Immature natural killer cell (primary cell): ENCODE measurements at places on chromosomes 1 and 21. TPM values are rescaled to one million over a fixed set of nuclear protein-coding genes. Genes with fewer than 3 reads are reported as not detected.

- DNase-seq: no peak
- H3K27ac ChIP-seq: no peak overlapping the region
- H3K27me3 ChIP-seq: peaks cover 2% of the 10 kb centered on the region
Measured at GRCh38 chr1:111904478-111905218, 84.8 kb downstream of the KCND3 start.

DNA sequence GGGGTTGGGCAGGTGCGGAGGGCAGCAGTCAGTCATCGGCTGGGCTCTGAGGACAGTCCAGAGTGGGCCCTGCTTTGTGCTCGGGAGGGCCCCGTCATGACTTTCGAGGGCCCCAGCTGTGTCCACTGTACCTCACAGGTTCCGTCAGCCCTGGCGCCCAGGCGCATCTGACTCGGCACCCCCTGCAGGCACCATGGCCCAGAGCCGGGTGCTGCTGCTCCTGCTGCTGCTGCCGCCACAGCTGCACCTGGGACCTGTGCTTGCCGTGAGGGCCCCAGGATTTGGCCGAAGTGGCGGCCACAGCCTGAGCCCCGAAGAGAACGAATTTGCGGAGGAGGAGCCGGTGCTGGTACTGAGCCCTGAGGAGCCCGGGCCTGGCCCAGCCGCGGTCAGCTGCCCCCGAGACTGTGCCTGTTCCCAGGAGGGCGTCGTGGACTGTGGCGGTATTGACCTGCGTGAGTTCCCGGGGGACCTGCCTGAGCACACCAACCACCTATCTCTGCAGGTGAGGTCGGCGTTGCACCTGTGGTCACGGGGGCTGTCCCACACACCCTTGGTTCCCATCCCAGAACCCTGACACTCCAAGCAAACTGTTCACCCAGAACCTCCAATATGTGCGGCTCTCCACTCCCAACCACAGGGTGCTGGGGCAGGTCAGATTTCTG lies 7.8 kb downstream of the PODN start:
- DNase-seq: no peak
- H3K4me1 ChIP-seq: no peaks in the 10 kb centered on the region
- H3K36me3 ChIP-seq: no peaks in the 10 kb centered on the region
- no peak overlapping the region for H3K4me3 ChIP-seq
- H3K27ac ChIP-seq: no peak overlapping the region

Gene RUNX3
- polyA plus RNA-seq: 132 TPM

GRCh38 chr1:240794046-240794843 lies 182.3 kb upstream of the GREM2 start:
- no peaks in the 10 kb centered on the region for H3K36me3 ChIP-seq
- no peaks in the 10 kb centered on the region for H3K27me3 ChIP-seq
- no peak overlapping the region for H3K27ac ChIP-seq
- no peak overlapping the region for H3K4me3 ChIP-seq
- no peaks in the 10 kb centered on the region for H3K4me1 ChIP-seq

DNA sequence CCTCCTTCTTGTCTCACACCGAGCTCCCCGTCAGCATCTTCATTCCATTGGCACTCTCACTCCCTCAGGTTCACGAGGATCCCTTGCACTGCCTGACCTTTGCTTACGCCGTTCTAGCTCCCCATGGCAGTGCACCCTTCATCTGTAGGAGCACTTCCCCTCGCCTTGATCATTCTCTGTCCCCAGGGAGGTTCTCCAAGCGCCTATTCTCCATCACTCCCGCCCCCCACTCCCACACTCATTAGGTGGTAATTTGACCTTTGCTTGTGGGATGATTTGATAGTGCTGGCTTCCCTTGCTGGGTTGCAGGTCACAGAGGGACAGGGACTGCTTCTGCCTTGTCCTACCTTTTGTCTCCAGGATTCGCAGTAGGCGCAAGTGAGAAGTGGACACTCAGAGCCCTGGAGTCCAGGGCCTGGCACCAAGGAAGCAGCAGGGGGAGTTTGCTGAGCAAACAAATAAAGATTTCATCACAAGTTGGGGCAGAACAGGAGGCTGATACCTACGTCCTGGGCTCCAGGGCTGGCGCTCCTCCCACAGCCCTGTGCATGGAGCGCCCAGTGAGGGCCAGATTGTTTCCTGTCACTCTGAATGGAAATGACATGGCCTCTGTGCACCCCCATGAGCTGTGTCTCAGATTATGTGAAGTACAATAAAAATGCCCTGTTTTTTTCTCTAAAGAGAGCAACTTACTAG lies 82.0 kb upstream of the RUNX3 start:
- DNase-seq: no peak
- H3K4me1 ChIP-seq: peaks cover 34% of the 10 kb centered on the region
- no peak overlapping the region for H3K27ac ChIP-seq
- no peak overlapping the region for H3K4me3 ChIP-seq
- H3K27me3 ChIP-seq: peaks cover 1% of the 10 kb centered on the region
